ENCODE measurements at places on chromosomes 3 and 15.

DNA sequence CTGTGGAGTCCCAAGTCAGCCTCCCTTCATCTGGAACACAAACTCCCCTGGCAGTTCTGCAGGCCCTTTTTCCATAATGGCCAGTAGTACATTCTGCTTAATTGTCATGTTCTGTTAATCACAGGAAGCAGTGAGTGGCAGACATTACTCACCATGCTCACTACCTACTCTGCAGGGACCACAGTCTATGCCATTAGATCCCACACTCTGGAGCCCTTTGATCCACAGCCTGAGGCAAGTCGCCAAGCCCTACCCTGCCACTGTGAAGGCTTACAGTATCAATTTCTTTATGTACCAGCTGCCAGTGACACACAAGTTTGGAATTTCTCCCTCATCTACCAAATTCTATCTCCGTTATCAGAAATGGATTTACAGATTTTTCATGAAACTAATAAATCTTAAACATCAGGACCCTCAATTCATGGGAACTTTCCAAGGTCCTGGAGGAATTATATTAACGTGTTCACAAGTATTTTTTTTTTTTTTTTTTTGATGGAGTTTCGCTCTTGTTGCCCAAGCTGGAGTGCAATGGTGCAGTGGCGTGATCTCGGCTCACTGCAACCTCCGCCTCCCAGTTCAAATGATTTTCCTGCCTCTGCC is 20.6 kb upstream of the WWTR1 start:
- H3K36me3 ChIP-seq: no peaks in the 10 kb centered on the region
- DNase-seq: no peak
- no peaks in the 10 kb centered on the region for H3K4me1 ChIP-seq
- no peak overlapping the region for H3K4me3 ChIP-seq

DNA sequence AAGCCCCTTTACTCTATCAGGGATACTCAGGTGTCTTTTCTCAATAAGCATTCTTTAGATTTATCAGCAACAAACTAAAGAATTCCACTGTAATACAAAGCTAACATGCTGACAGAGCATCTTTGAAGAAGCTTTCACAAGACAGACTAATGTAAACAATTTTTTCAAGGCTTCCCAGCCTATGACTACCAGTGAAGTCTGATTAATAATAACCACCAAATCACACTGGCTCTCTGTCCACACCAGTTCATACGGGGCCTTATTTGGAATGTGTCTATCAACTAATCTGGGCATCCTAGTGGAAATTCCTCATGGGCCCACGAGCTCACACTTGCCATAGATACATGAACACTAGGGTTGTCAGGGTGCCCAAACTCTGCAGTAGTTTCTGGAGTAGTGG is 84.5 kb downstream of the EFL1 start:
- peaks cover under 1% of the 10 kb centered on the region for H3K4me1 ChIP-seq
- no peaks in the 10 kb centered on the region for H3K27me3 ChIP-seq
- DNase-seq: no peak

DNA sequence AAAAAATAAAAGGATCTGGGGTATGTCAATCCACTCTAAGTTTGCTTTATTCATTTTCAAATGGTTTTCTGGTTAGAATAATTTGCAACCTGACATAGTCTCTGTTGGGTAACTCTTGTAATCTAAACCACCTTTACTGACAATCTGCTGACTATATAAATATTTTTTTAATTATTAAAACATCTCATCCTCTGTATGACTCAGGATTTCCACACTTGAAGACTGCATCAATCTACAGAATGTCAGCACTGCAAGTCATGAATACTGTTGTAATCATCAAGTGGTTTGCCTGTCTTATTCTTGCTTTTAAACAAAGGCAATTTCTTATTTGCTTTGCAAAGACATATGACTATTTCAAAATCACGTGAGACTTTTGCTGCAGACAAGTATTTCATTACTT is 42.1 kb downstream of the VGLL3 start:
- H3K4me3 ChIP-seq: no peak overlapping the region
- no peak overlapping the region for H3K27ac ChIP-seq
- H3K4me1 ChIP-seq: no peaks in the 10 kb centered on the region
- no peak for DNase-seq
- H3K27me3 ChIP-seq: no peaks in the 10 kb centered on the region
- H3K36me3 ChIP-seq: no peaks in the 10 kb centered on the region

DNA sequence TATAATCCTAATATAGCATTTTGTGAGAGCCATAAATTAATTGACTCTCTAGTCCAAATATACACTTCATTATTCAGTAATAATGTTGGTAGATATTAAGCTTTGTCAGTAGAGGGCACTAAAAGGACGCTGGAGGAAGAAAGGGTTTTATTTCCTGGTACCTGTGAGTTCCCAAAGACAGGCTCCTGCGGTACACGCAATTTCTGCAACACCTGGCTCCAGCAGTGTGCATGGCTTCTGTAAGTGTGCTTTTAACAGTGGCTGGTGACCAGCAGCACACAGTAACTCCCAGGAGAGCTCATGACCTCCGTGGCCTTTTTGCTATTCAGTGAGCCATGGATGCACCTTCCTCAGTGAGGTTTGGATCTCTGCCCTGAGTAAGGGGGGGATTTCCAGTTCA is 338.3 kb upstream of the ZNF385D start:
- H3K4me3 ChIP-seq: no peak overlapping the region
- peak; percentile 50 for DNase-seq
- H3K36me3 ChIP-seq: no peaks in the 10 kb centered on the region
- H3K27me3 ChIP-seq: no peaks in the 10 kb centered on the region

DNA sequence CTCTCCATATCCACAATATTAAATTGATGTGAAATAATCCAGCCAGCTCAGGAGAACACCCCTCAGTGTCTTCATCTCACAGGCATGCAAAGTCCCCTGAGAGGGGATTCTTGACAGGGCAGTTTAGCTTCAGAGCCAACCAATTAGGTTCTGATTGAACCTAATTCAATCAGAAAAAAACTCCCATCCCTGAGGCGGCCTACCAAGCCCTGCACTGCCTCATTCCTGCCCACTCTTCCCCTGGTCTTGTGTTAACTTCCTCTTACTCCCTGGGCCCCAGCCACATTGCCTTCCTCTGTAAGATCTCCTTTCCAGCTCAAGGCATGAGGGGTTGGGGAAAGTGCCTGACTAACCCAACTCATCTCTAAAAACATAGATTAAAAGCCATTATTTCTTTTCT is 46.1 kb downstream of the FRMD4B start:
- H3K27me3 ChIP-seq: no peaks in the 10 kb centered on the region
- no peak for DNase-seq
- H3K27ac ChIP-seq: no peak overlapping the region

GRCh38 chr15:57223887-57224286 is 152.4 kb upstream of the CGNL1 start:
- H3K27ac ChIP-seq: no peak overlapping the region
- no peaks in the 10 kb centered on the region for H3K27me3 ChIP-seq
- H3K4me3 ChIP-seq: no peak overlapping the region

- no peak for DNase-seq
- no peaks in the 10 kb centered on the region for H3K27me3 ChIP-seq
- H3K36me3 ChIP-seq: no peaks in the 10 kb centered on the region
Observed at GRCh38 chr3:158666416-158666815, 6.0 kb downstream of the LXN start.

DNA sequence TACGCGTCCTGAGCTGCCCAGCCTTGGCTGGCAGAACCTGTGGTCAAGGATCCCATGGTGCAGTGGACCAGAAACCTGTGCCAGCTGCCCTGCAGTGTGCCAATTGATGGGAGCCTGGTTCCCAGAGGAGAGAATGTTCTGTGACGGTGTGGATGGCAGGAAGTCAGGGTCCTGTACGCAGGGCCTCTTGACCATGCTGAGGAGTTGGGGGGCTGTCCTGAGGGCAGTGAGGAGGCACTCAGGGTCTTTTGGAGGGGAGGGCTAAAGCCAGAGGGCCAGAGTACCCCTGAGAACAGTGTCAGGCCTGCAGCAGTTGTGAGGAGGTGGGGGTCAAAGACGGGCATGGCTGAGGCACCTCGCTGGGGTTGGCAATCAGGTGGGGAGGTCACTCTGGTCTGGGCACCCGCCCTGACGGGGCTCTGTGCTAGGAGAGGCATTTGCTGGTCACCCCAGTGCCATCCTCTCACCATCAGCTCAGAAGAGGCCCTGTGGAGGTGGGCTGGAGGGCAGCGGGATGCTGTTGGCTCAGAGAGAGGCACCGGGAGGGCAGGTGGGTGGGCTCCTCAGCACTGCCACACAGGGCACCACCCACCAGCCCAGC is 61.0 kb downstream of the SCN5A start:
- no peaks in the 10 kb centered on the region for H3K4me1 ChIP-seq
- no peak overlapping the region for H3K27ac ChIP-seq
- H3K4me3 ChIP-seq: no peak overlapping the region
- no peaks in the 10 kb centered on the region for H3K27me3 ChIP-seq

GRCh38 chr3:193023218-193023617 is 105.6 kb upstream of the MB21D2 start:
- no peaks in the 10 kb centered on the region for H3K36me3 ChIP-seq
- H3K4me1 ChIP-seq: no peaks in the 10 kb centered on the region
- DNase-seq: no peak
- H3K4me3 ChIP-seq: no peak overlapping the region
- no peaks in the 10 kb centered on the region for H3K27me3 ChIP-seq
- no peak overlapping the region for H3K27ac ChIP-seq
